ENCODE measurements at places on chromosomes 16 and 17. TPM values are rescaled to one million over a fixed set of nuclear protein-coding genes. Genes with fewer than 3 reads are reported as not detected.

Gene PHOSPHO1
- total RNA-seq: not detected

DNA sequence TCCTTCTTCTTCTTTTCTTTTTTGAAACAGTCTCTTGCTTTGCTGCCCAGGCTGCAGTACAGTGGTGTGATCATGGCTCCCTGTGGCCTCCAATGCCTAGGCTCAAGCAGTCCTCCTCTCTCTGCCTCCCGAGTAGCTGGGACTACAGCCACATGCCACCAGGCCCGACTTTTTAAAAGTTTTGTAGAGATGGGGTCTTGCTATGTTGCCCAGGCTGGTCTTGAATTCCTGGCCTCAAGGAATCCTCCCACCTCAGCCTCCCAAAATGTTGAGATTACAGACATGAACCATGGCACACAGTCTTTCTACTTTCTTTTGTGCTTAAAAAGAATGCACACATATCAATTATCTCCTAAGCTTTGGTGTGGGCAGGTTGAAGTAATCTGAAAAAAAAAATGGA lies 61.0 kb upstream of the DNAJA2 start:
- H3K4me3 ChIP-seq: no peak overlapping the region
- H3K4me1 ChIP-seq: no peaks in the 10 kb centered on the region
- ATAC-seq: no peak
- H3K27me3 ChIP-seq: no peaks in the 10 kb centered on the region
- peak overlapping the region; percentile 2 for H3K27ac ChIP-seq

GRCh38 chr16:58020628-58021521 lies 4.7 kb upstream of the MMP15 start:
- peak; percentile 49 for ATAC-seq

- no peaks in the 10 kb centered on the region for H3K27me3 ChIP-seq
- peaks cover 3% of the 10 kb centered on the region for H3K36me3 ChIP-seq
- no peak overlapping the region for H3K4me3 ChIP-seq
- no peak for ATAC-seq
- H3K27ac ChIP-seq: no peak overlapping the region
Observed at GRCh38 chr17:9386401-9386800, 189.2 kb downstream of the STX8 start.

GRCh38 chr17:9935408-9935807 lies 30.3 kb upstream of the RCVRN start:
- ATAC-seq: no peak
- no peak overlapping the region for H3K27ac ChIP-seq
- no peak overlapping the region for H3K4me3 ChIP-seq
- peaks cover 9% of the 10 kb centered on the region for H3K27me3 ChIP-seq
- no peaks in the 10 kb centered on the region for H3K36me3 ChIP-seq

GRCh38 chr17:77472468-77473310 lies 331.9 kb downstream of the SEC14L1 start:
- peak overlapping the region; percentile 74 for H3K4me3 ChIP-seq
- no peaks in the 10 kb centered on the region for H3K27me3 ChIP-seq
- peak; percentile 51 for ATAC-seq
- peak overlapping the region; percentile 91 for H3K27ac ChIP-seq
